ENCODE measurements at places on chromosomes 1 and 21.

- no peak for DNase-seq
These were observed 436.3 kb upstream of the RUNX1 start for GRCh38 chr21:35485364-35485763.

- DNase-seq, result no peak
These were observed 55.3 kb upstream of the CSF3R start for GRCh38 chr1:36537991-36538390.

- DNase-seq, result no peak
These were observed 43.1 kb downstream of the PBX1 start for GRCh38 chr1:164602101-164602422.

DNA sequence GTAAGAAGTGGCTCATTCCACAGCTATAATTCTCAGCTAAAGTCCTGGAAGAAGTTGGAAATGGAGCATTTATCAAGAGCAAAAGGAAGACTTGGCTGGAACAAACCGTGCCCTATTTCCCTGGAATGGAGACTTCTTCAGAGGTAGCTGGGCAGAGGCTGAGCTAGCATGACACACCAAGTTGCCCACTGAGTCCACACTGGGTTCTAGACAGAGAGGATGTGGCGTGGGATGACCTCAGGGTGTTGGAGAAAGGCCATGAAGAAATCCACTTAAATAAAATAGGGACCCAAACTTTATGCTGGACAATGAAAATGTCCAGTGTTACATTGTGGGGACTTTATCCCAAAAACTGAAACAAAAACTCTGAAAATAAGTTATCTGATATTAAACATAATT is 116.2 kb downstream of the KCNJ6 start:
- no peak for DNase-seq

GRCh38 chr1:178536844-178537371 is 24.0 kb downstream of the TEX35 start:
- DNase-seq, result no peak

- DNase-seq, result no peak
These were observed 89.9 kb upstream of the PDC start for GRCh38 chr1:186550832-186551231.

DNA sequence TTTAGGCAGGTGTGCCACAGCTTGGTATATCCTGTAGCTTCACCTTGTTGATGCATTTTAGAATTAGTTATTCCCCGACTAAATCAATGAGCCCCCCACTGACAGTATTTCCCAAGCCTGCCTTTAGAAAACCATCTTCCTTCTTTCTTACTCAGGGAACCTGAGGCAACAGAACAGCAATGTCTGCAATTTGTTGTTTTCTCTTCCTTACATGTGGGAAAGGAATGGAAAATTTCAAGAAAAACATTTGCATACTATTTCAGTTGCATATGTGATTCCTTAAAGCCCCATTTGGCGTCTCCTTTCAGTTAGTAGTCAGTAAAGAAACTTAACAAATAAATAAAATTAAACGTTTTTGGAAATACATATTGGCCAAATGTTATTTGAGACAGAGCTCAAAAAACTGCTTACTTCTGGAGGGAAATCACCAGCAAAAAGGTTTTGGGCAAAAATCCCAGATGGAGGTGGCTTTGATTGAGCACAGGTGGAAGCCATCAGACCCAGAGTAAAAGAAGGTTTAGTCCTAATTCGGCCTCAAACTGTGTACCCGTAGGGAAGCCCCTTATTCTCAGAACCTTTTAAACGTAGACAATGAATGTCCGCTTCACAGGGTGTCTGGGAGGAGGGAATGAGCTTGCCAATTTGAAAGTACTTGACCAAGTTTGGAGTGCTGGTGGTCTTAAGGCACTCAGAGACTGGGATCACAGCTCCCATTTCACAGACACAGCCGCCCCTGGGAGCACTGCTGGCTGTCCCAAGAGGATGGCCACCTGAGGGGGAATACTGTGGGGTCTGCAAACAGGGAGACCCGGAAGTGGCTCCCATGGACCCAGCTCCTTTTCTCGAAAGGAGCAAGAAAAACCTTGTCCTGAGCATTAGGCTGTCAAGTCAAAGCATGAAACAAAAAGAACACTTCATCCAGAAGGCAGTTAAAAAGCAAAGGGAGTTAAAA is 9.4 kb downstream of the LHX4 start:
- no peak for DNase-seq

DNA sequence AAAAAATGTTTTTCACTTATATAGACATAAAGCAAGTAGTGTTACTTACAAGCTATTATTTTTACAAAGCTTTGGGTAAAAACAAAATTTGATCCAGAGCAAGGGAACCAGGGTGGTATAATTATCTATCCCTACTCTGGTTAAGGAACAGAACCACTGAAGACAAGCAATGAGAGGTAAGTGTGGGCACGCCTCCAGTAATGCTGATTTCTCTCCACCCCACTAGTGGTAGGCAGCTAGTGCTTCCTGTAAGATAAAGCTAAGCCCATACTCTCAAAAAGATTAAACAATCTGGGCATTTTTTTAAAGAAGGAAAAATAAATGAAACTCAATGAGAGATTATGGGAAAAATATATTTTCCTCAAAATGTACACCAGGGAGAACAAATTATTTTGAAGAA is 22.1 kb downstream of the TFB2M start:
- no peak for DNase-seq

DNA sequence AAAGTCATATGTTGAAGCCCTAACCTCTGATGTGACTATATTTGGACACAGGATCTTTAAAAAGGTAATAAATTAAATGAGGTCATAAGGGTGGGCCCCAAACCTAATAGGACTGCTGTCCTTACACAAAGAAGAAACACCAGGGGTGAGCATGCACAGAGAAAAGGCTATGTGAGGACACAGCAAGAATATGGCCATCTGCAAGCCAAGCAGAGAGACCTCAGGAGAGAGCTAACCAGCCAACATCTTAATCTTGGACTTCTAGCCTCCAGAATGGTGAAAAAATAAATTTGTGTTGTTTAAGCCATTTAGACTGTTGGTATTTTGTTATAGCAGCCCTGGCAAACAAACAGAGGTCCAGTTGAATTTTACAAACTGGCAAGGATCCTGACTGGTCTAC is 223.9 kb downstream of the LTN1 start:
- DNase-seq, result no peak

DNA sequence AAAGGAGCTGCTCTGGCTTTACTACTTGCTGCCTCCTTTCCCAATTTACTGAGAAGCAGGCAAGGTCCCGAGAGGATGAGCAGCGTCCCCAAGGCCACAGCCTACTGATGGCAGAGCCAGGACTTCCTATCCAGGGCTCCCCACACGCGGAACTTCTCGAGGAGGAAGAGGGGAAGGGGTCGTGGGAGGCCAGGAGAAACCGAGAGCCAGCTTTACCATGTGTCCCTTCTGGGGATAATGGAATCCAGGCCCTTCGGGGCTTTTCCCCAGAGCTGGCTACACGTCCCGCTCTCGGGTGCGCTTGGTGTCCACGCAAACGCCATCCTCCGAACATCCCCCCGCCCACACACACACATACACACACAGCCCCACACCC is 4.3 kb upstream of the CCN1 start:
- no peak for DNase-seq

DNA sequence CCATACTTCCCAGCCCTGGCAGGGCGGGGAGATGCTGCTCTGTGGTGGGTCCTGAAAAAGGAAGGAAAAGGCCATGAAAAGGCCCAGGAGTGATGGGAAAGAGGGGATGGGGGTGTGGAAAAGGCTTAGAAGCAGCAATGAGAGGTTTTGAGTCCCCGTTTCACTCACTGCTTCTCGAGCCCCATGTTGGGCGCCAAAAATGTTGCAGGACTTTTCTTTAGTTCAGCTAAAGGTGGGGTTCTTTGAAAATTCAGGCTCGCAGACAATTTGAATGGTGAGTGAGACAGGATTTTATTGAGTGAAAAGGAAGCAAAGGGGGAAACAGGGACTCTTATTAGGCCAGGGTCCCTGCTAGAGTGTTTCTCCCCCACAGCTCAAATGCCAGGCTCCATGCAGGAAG is 93.1 kb downstream of the MRPS6 start:
- DNase-seq, result no peak

GRCh38 chr1:219177363-219177762 is 3.7 kb downstream of the LYPLAL1 start:
- no peak for DNase-seq

- no peak for DNase-seq
These were observed 34.8 kb downstream of the TSNAX start for GRCh38 chr1:231563247-231563646.

- no peak for DNase-seq
These were observed 14.0 kb downstream of the FAAP20 start for GRCh38 chr1:2180297-2181245.

GRCh38 chr1:51756290-51756689 is 122.2 kb downstream of the NRDC start:
- no peak for DNase-seq

- no peak for DNase-seq
These were observed 25.3 kb downstream of the YARS1 start for GRCh38 chr1:32791881-32792280.

GRCh38 chr1:116667575-116668105 is at the start of gene IGSF3:
Gene IGSF3 (minus strand): TSS chr1:116667733. CDS start chr1:116666326, 1,407 bp downstream.
- DNase-seq, result no peak

GRCh38 chr1:177811429-177811828 is 158.4 kb downstream of the SEC16B start:
- no peak for DNase-seq

- DNase-seq, result no peak
These were observed 2222.6 kb downstream of the MRPL39 start for GRCh38 chr21:23384679-23385078.

DNA sequence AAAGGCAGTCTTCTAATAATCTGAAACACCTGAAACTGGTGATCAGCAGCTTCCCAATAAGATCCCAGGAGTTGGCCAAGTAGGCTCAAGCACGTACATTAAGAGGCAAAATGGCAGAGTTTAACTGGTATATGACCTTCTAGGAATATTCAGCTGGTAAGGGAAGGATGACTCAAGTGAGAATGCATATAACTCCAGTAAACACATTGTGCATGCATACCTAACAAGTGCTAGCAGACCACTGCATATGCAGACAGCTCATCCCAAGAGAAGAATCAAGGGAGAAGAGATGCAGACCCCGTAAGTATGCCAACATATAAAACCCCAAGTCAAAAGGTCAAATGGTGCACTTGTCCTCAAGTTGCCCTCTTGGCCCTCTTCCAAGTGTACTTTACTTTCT is 73.0 kb upstream of the ZRANB2 start:
- no peak for DNase-seq

GRCh38 chr1:17757426-17757825 is 2.3 kb downstream of the ACTL8 start:
- no peak for DNase-seq

DNA sequence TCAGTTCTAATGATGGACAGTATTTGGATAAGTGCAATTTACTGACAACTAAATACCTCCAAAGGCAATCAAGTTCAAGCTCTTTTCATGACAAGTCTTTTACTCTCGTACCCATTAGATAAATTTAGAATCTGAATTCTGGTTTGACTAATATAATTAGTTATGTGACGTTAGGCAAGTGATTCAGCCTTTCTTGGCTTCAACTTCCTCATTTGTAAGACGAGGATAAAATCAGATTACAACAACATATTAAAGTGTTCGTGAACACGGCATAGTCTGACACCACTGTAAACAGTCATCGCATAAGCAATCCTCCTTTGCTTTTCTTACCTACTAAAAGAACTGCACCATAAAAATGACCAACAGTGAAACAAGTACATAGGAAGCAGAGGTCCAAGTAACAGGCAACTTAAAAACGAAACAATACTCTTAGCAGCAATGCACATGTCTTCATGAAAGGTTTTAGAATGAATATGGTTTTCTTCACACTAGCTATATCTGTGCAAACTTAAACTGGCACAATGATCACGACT is 25.7 kb downstream of the COA6 start:
- DNase-seq, result no peak

GRCh38 chr1:198927129-198927528 is 288.3 kb downstream of the PTPRC start:
- no peak for DNase-seq

- DNase-seq, result no peak
These were observed 88.6 kb downstream of the GPATCH2 start for GRCh38 chr1:217542136-217542777.

DNA sequence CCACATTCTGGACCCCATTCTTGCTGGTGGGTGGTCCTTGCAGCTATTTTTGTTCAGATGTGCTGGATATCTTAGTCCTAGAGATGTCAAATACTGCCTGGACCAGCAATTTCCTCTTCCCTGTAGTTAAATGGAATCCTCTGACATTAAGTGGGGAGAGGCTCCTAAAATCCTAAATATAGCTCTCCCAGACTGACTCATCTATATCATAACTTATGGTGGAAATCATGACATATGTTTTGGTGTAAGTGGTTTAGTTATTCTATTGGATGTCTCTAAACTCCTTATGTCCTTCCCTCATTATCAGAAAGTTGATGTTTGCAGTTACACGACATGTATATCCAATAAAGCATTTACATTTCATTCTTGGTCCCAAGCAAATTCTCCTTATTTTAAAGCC is 73.1 kb downstream of the KCNJ6 start:
- no peak for DNase-seq

DNA sequence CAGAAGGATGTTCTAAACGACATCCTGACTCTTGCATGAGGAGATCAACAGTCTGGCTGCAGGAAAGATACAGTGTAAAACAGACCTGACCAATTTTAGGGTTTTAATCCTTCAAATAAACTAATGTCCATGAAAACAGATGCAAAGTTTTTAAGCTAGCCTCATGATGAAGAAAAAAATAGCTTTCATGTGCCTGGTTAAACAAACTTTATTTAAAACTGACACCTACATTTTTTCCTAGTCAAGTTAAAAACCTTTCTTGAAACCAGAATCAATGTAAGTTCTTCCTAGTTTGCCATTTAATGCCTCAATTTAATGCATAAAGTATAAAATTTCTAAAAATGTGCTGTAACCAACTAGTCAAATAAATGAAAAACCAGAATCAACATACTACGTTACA is 2.9 kb downstream of the WDR26 start:
- DNase-seq, result no peak

GRCh38 chr1:99994496-99994895 is 24.7 kb downstream of the SLC35A3 start:
- no peak for DNase-seq

GRCh38 chr1:248841702-248842395 is 3.8 kb downstream of the ZNF672 start:
- DNase-seq, result no peak

GRCh38 chr1:91501523-91501851 is 836 bp downstream of the CDC7 start:
- DNase-seq, result no peak

DNA sequence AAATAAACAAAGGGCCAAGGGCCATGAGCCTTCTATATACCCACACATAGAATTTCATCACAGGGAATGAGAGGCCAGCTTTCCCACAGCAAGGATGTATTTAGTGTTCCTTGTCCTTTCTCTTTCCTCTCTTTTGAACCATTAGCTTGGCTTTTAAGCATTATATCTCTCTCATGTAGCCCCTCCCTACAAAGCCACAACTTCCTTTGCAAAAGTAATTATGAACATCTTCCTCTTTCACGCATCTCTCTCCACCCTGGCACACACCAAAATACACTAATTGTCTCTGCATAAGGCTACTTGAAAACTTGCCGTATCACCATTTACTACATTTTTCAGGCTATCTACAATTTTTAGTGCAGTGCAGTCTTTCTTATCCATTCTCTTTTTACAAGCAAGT is 1.9 kb upstream of the AK5 start:
- DNase-seq, result no peak
